ENCODE measurements at places on chromosomes 5 and 9.

- no peak for DNase-seq
These were observed 91.6 kb downstream of the CFAP90 start for GRCh38 chr5:7759257-7759871.

- DNase-seq: no peak
These were observed 11.1 kb upstream of the VPS13A start for GRCh38 chr9:77166193-77166592.

DNA sequence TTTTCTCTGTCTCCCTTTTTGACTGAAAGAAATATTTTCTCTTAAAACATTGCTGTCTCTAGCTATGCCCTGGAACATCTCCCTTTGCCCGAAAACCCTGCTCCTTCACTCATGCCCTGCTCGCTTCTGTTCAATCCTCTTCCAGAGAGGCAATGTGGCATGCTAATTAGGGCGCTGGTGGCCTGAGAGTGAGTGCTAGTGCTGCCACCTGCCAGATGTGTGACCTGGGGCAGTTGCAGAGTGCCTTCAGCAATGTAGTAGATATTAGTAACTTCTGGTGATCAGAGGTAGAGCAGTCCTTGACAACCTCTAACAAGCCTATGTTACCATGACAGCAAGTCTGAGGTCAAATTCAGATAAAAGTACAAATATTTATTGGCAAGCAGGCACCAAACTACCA, 119.5 kb upstream of the OSMR start:
- no peak for DNase-seq

DNA sequence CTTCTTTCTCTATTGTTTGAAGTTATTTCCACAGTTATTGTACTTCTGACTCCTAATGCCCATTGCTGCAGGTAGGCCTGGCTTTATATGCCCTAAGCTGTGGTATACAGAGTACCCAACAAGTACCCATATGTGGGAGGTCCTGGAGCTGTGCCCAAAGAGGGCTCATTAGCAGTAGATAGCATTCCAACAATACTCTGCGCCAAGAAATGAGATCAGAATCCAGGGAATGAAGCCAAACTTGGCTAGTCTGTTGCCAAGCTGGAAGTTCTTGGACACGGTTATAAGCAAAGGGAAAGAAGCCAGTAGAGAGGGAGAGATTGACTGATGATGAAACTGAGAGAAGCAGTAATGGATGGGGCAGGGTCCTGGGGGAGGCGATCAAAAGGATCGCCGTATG, 29.7 kb upstream of the FAM169A start:
- no peak for DNase-seq

DNA sequence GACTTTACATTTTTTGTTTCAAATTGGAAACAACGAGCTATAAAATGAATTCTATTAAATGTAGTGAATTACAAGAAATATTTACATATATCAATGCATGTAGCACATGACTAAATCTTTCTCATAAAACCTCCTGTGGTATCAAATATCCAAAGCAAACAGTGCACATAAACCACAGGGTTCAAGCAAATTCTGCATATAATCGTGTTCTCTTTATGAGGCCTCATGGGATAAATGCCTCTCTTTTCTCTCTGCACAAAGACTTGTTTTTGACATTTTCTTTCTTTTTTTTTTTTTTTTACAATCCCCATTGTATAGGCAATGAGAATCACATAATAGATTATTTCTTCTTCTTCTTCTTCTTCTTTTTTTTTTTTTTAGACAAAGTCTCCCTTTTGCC, 1117.2 kb upstream of the DMAC1 start:
- DNase-seq: no peak

DNA sequence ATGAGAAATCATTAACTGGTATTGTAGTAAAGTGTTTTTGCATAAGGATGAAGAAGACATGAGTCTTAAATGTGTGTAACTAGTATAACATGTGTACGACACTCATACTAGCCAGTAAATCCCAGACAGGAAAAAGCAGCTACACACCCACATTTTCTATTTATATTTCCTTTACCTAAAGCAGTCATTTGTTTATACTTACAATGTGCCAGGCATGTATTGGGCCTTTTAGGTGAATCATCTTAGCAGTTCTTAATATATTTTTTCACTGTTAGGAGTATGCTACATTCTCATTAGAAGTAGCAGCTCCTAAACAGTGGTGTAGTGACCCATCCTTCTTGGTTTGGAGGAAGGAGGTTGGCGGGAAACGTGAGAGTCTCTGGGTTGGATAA, 55.8 kb upstream of the TMC1 start:
- DNase-seq: no peak

- no peak for DNase-seq
These were observed 247.1 kb upstream of the PANK3 start for GRCh38 chr5:168826246-168826725.

- no peak for DNase-seq
These were observed 69.4 kb downstream of the IQGAP2 start for GRCh38 chr5:76472335-76473008.

GRCh38 chr5:153276151-153276550, 214.3 kb upstream of the GRIA1 start:
- DNase-seq: no peak

GRCh38 chr9:134955156-134955555, 37.4 kb upstream of the FCN1 start:
- DNase-seq: no peak

DNA sequence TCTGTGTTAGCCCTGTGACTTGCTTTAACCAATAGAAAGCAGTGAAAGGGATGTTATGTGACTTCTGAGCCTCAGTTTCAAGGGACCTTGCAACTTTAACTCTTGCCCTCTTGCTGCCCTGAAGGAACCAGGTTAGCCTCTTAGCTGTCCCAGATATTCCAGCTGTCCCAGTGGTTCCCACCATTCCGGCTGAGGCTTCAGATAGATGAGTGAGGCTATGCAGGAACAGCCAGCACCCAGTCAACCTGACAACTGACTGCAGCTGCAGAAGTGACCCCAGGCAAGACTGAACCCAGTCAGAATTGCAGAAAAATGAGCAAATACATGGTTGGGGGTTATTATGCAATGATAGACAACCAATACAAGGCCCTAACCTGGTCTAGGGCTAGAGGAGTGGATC, 10.4 kb upstream of the CDC23 start:
- DNase-seq: no peak

- no peak for DNase-seq
These were observed 117.0 kb downstream of the DCP2 start for GRCh38 chr5:113093558-113093957.

DNA sequence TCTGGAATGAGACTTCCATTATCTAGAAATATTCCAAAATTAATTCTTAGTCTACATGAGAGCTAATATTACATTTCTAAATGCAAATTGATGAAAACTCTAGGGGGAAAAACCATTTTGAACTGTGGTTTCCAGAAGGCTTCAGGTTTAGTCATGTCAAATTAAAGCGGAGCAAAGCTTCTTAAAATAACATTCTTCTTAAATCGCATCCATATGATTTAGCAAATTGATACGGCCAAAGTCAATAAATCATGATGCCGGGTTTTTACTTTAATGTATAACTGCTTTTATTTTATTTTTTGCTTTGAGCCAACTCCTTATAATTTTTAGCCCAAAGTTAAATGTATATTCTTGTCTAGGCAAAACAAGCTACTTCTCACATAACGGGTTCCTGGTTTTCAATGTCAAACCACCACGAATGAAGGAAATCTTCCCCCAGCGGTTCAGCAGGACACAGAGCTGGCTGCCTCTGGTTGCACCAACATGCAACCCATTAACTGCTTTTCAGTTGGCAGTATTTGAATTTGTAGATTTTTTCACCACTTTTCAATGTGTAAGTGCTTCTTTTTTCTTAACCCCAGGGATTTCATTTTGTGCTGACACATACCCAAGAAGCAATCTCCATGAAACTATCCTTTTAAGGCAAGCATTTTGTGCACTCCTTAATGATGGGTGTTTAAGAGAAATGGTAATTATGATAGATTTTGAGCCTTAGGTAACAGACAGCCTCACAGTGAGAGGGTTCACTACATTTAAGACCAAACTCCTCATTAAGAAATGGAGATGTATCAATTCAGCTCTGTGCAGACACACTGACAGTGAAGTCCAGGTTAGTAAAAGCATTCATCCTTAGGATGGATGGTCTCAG, 35.5 kb downstream of the EFNA5 start:
- DNase-seq: no peak

DNA sequence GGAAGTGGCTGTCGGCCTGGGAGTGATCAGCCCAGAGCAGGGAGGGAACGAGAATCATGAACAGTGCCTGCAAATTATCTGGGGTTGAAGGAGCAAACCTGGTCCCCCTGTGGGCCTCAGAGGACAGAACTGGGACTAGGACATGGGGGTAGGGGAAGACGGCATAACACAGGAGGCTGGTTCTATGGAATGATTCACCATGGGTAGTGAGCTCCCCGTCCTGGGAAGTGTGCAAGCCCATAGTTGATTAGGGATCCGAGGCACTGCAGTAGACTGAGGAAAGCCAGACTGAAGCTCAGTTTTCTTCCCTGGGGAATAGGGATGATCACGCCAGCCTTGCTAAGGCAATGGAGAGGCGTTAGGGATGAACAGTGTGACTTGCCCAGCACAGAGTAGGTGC, 5.6 kb downstream of the ADGRD2 start:
- no peak for DNase-seq

DNA sequence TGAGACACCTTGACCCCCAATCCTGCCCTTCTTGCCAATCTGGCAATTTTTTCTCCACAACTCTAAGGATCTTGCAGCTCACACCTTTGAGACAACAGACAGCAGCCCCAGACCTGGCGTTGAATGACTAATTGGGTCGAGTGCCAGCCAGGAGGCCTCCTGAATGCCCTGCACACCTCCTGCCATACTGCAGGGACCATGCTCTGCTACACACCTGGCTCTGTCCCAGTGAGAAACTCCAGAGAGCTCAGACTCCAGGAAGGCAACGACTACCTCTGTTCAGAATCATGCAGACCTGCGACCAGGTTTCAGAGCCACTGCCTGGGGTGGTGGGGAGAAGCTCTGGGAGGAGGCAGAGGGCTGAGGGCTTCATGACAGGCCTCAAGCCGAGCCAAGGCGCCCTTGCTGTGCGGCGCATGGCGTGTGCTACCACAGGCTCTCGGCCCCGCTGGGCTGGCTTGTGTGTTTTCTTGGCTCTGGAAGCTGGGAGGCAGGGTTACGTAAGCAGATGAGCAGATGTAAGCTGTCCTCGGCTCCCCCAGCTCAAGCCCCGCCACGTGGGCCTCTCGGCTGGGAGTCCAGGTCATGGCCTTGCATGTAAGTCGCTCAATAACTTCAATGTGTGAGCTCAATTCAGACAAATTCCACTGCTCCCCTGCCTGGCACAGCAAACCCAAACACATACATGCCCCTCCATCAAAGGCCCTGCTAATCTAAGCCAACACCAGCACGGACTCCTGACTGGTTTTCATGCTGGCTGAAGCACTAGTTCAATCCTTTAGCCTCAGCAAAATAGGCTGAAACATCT, 27.5 kb downstream of the B4GALT1 start:
- no peak for DNase-seq

GRCh38 chr5:134444941-134445471, 33.3 kb upstream of the CDKN2AIPNL start:
- DNase-seq: no peak

DNA sequence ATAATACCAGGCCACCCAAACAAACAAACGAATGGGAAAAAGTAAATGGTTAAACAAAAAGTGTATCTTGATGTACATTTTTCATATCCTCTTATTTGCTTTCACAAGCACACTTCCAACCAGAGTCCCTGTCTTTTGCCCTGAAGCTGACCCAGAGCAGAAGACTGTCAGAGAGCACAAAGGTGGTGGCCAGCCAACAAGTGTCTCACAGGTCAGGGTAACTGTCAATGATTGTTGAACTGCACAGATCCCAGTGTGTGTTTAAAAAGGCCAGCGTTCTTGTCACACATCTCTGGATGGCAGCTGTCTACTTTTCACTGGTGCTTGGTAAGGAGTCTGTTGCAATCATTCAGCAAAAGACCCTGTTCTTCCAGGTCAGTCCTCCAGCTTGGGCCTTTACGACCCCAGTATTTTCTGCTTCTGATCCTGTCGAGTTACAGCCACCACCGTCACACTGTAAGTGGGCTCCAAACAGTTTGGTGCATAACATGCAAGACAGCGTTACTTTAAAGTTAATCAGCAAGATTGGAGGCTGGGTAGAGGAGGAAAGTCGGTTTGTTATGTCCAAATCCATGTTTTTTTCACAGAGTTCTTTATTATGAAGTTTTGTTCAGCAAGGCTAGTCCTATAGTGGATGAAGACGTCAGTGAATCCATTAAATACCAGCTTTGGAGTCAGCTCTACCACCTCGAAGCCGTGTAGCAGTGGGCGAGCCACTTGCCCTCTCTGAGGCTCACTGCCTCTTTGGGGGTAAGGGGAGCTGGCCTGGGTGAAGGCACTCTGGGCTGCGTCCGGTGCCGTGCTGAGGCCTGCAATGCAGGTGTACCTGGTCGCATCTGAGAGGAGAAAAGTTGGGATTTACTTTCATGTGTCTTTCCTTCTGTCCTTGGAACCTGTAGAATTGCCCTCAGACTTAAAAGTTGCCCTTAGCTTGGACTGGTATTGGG, 265.7 kb downstream of the AOPEP start:
- no peak for DNase-seq

DNA sequence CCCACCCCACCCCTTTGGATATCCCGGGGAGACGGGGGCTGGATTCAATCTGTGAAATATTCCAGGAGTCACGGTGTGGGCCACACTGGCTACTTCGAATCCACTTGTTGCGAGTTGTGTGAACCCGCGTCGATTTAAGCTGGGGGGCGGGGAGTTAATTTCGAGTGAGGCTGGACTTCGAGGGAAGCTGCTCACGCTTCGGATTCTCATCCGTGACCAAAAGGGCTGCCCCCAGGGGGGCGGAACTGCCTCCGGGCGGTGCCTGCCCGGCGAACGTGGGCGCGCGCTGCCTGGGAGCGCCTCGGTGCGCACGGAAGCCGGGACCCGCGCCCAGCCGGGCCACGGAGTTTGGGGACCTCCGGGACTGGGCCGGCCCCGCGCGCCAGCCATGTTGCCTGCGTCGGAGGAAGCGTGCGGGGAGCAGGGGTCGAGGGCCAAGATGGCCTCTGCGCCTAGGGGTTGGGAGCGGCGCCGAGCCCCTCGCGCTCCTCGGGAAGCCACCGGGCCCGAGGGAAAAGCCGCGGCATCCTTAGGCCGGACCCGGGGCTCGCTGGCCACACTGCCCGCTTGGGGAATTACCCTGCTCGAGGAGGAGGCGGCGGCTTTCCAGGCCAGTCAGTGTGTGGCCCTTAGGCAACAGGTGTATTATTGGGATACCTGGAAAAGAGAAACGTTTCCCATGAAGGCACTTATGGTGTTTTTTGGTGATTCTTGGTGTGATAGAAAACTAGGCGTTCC, 975 bp downstream of the OCLN start:
- DNase-seq: no peak

DNA sequence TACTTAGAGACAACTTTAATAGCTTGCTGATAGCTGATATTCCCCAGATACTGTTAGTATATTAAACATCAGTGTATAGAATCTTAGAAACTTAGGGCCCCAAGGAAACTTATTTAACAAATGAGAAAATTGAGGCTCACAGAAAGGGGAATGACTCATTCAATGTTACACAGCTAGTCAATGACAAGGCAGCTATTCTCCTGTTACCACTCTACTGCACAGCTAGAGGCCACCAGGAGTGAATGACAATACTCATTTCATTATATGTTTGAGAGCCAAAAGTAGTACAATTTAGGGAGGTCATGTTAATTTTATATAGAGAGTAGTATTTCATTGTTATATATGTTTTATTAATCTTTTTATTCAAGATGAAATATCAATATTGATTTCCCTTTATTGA, 33.2 kb upstream of the PCDHB1 start:
- DNase-seq: no peak

- DNase-seq: no peak
These were observed 52.9 kb downstream of the CETN3 start for GRCh38 chr5:90356622-90357021.
